GM13976 (cell line): ENCODE measurements at places on chromosomes 6 and 20.

GRCh38 chr6:1461736-1462135 lies 72.4 kb downstream of the FOXF2 start:
- DNase-seq: no peak

DNA sequence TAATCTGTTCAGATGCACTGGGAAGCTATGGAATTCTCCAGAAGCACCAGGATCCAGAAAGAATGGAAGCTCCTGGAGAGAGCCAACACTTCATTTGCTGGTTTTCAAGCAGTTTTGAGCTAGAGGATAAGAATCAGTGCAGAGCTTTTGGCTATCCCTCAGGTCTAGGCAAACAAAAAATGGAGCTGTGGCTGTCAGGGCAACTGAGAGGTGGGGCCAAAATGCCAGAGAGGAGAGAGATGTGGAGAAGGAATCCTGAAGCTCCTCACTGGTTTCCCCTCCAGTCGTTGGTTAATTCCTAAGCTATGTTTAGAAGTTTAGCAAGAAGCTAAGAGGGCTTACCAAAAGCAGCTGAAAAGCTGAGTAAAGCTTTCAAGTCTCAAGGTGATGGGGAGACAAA lies 294.2 kb upstream of the JARID2 start:
- DNase-seq: no peak

DNA sequence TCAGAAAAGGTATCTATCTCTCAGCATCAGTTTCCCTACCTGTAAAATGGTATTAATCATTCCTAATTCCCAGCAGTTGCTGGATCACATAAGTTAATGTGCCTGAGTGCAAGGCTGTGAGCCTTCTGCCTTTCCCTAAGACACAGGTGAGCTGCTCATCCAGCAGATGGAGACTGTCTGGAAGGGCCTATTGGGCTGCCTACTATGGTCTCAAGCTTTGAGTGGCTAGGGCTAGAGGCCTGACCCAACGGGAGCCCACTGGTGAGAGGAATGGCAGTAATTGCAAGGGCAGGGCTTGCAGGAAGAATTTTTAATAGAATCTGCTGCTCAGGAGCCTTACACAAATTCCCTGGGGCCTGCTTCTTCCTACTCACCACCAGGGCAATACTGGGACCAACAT lies 4.3 kb downstream of the KHDC1 start:
- no peak for DNase-seq

DNA sequence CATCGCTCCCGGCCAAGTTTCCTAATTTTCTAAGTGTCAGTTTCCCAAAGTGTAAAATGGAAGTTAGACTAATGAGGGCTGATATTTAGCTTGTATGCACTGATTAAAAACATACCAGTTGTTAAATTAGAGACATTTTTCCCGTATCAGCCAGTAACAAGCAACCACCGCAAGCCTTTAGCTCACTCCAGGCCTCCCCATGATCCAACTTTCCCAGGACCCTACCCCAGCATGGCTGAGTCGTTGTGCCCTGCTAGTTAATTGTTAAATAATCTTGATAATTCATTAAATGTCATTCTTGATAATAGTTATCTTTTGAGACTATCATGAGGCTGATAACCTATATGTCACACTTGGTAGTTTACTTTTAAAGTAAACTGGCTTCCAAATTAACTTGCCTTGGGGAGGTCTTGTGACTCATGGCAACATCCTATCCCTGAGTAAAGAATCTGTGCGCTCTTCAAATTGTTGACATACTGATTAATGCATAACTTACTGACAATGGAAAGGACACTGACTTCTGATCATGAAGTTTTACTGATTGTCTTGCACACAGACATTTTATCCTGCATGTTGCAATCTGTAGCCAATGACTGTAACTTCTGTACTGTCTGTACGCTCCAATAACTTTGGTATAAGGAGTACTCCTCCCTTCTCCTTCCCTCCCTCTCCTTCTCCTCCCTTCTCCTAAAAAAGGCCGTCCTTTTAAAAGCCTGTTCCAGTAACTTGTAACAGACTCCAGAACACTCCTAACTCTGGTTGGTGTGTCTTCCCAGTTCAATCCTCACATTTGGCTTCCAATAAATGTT lies 6.3 kb upstream of the GTF3C6 start:
- no peak for DNase-seq

DNA sequence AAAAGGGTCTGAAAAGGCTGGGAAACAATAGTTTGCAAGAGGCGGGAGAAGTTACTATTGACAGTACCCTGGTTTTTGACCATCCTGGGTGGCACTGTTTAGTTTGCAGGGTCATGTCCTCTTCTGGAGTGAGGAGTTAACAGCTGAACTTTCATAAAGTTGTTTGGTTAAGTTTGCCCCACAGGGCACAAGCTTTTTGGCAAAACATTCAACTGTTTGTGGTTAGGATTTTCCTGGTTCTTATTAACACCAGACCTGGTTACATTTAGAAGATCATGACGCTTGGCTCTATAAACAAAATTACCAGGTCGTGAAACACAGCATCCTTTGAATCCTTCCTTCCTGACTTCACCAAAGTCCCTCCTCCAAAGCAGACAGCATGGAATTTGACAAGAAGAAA lies 106.1 kb downstream of the RIN2 start:
- DNase-seq: no peak

GRCh38 chr6:42163981-42164380 lies 9.2 kb upstream of the GUCA1A start:
- no peak for DNase-seq
